ENCODE measurements at places on chromosomes 6 and 20.

DNA sequence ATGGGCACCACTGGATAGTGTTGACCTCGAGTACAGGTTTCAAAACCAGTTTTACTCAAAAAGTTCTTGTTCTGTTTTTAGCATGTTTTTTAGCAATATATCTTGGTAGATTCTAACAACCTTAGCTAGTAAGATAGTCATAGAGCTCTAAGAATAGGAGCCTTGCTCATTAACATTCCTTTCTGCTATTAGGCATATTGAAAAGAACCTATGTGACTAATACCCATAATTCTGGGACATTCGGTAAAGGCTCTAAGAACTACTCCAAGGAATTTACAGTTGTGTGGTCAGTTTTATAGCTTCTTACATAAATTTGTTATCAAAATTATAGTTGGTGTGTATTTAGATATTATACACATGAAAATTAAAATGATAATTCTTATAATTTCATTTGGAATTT, 11.6 kb downstream of the SLC9A8 start:
- DNase-seq: no peak

DNA sequence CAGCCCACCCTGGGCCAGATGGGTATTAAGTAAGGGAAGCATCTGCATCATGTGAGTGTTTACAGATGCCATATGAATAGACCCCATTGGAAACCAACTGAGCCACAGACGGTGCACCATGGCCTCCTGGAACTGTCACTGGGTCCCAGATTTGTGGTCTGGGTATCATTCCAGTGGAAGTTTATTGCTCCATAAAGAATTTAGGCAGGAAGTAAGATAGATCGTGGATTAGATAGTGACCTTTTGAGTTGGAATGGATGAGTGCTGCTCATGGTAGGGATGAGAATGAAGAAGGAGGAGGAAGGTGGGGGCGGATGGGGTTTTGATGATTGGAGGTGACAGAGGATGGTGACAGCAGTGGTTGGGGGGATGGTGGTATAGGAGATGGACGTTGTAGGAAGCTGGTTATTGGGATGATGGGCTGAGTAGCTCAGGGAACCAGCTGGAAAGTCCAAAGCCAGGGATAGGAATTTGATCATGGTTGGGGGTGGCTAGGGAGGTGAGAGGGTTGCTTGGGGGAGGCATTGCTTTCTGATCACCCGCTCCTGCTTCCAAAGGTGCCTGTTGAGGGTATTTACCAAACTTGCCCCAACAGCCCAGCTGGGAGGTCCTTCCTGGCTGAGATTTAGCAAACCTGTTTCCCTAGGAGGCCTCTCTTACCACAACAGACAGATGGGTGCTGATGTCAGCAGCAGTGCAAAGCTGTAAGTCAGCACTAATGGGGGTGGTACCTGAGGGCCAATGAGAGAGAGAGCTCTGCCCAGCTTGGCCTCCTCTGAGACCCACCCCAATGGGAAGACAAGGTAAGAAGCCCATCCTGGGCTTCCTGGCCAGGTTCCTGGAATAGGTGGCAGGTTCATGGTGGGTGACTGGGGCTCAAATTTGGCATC, 78.0 kb downstream of the VEGFA start:
- peak; percentile 73 for DNase-seq

DNA sequence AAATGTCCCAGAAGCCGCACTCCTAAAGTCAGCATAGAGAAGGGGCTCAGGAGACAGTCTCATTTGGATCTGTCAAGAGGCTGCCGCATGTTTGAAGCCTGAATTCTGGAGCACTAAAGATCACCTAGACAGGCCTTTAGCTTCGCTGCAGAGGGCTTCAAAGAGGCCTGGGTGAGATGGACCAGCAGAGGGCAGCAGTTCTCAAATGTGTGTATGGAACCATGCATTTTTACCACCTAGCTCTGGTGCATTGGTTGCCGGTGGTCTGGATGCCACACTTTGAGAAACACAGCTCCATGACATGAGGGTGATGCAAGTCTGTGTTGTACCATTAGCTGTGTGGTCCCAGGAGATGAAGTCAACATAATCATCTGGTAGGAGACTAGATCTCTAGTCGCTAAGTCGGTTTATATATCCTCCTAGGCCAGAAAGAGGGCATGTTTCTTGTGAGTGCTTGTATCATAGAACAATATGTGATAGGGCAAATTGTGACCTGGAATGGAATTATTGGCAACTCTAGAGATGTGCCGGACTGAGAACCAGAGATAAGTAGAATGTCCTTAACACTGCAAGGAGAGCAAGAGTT, 64.8 kb downstream of the KIAA0319 start:
- peak; percentile 50 for DNase-seq

DNA sequence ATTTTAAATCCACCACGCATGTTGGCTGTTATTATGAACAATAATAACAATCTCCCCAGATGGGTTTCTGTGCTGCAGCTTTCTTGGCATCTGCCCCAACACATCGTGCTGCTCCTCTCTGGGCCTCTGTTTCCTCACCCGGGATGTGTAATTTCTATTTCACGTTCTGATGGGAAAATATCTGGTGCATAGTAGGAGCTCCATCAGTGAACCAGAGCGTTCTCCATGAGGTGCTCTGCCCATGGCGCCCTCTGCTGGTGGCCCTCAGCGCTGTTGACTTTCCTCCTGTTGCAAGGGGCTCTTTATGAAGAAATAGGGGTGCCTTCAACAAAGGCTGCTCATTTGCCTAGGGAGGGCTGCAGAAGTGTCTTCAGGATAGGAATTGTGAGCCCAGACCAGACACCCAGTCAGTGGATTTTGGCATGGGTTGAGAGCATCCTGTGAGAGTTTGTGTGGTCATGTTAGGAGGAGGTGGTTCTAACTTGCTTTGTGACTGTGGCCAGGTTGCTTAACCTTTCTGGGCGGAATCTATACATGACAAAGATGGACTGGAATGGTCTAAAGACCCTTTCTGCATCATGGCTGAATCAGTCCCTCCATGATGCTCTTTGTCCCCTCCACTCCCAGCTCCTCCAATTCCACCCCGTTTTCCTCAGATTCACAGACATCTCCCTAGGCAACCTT, 8.1 kb downstream of the SCRT2 start:
- DNase-seq: peak; percentile 30
